Epithelial cell of esophagus (primary cell): ENCODE measurements at places on chromosomes 5 and 9.

DNA sequence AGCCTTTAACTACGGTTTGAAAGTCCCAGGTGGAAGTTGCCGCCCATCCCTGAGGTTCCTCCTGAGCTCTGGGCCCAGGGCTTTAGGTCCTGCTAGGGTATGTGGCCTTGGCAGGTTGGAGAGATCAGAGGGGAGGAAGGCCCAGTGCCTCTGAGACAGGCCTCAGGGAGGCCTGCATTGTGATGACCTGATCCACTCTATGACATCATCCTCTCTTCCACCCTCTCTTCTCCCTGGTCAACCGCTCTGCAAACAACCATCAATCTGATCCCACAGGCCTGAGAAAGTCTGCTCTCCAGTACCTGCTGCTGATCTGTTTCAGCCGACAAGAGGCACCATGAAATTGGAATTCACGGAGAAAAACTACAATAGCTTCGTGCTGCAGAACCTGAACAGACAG lies at the start of gene CCIN:
Gene CCIN (plus strand): TSS at position 223 of the 400 bp plus-strand sequence. CDS start 115 bp downstream, at position 338.
- no peak for DNase-seq

DNA sequence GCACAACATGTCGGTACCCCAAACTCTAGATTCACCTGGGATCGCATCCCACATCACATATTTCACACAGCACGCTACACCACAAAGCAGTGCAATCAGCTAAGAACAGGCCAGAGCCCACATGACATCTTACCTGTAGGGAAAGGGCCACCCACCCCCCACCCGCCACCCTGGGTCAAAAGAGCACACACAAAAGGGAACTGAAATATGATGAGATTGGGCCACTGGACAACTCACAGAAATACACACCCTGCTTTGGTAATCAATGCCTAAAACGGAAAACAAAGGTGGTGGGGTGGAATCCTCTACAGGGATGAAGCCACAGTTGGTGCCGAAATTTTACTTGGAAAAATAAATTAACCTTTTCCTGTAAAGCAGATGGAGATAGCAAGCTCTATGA lies 13.1 kb downstream of the RETREG1 start:
- no peak for DNase-seq

- peak; percentile 55 for DNase-seq
Observed at GRCh38 chr5:152349683-152350526, 55.2 kb downstream of the NMUR2 start.

DNA sequence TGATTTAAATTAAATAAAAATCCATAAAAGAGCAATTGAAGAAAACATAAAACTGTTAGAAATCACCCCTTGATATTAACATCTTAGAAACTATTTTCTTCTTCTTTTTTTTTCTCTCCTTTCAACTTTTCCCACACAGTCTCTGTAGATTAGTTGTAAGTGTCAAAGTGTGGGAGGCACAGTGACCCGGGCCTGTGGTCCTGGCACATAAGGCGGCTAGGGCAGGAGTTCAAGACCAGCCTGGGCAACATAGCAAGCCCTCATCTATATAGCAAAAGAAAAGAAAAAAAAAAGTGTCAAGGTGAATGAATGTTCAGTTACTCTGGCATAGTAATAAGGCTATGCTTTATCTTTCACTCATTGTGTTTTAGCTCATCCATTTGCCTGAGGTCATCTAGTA lies 14.2 kb downstream of the RORB start:
- DNase-seq = no peak

GRCh38 chr5:158525663-158526062 lies 574.1 kb downstream of the EBF1 start:
- DNase-seq = no peak

DNA sequence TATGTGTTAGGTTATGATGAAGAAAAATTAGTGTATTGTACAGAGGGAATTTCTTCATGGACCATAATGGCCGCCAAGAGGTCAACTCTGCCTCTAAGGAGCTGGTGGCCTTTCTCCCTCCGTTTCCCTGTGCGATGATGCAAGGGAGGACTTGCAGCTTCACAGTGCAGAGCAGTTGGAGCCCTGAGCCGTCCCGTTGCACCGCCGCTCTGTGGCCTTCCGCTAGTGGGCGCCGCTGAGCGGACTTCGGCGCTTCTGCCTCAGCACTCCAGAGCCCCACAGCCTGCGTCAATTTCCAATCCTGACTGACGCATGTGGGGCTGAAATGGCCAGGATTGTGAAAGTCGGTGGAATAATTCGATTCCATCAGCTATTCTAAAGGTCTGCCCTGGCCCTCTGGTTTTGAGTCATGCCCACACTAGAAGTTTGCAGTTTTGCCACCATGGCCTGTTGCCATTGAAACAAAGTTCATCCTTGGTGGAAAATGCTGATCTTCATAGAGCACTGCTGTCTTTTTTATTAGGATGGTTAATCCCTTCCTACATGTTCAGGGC lies 22.7 kb upstream of the LECT2 start:
- peak; percentile 79 for DNase-seq
